MM.1S (cell line): ENCODE measurements at places on chromosomes 7 and 10.

DNA sequence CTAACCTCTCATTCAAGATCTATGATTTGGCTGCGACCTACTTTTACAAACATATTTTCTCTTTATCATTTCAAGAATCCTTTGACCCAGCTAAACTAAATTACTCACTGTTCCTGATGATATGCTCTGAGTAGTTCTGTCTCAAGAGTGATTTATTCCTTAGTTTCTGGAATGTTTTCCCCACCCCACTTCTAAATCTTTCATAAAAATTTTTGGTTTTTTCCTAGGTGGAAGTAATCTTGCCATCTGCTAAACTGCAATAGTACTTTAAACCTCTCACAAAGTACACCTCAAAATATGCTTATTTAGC, 170.8 kb downstream of the DNAJC1 start:
- no peak for DNase-seq

- peak; percentile 47 for DNase-seq
These were observed 1.4 kb downstream of the MXI1 start for GRCh38 chr10:110208614-110209453.

- DNase-seq = peak; percentile 58
These were observed 32.7 kb upstream of the FZD8 start for GRCh38 chr10:35674843-35675242.

- DNase-seq = no peak
These were observed 9.3 kb downstream of the TBATA start for GRCh38 chr10:70775679-70776454.

DNA sequence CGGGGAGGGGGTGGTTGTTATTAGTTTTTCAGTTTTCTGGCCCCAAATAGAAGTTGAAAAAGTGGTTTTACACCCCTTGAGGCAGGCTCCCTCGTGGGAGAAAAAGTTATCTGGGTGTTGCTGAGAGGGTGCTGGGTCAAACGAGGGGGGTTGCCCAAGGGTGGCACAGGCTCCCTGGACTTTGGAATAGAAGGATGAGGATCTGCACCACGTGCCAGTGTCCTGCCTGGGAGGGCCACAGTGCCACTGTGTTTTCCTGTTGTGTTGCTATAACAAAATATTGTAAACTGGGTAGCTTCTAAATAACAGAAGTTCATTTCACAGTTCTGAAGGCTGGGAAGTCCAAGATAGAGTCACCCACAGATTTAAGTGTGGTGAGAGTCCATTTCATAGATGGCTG, 181.9 kb downstream of the CXCL12 start:
- DNase-seq = no peak

DNA sequence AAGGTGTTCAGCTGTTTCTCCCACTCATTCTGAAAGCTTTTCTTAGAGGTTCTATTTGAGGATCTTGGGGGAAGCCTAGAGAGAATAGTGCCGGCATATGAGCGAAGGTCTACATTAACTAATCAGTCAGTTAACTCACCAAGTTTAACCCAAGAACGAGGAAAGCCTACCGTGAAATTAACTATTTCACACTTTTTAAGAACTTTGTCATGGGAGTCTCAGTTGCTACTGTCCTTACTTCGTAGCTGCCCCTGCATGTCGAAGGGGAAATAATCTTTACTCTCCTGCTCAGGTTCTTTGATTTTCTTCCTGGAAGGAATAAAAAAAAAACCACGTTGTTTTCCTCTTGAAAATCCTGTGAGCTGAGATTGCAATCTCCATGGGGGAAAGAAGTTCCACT, 115.1 kb downstream of the FRMD4A start:
- DNase-seq = no peak

- no peak for DNase-seq
These were observed 17.5 kb downstream of the ATP6V1F start for GRCh38 chr7:128879939-128880746.

GRCh38 chr7:3453398-3453797, 152.3 kb downstream of the SDK1 start:
- no peak for DNase-seq

DNA sequence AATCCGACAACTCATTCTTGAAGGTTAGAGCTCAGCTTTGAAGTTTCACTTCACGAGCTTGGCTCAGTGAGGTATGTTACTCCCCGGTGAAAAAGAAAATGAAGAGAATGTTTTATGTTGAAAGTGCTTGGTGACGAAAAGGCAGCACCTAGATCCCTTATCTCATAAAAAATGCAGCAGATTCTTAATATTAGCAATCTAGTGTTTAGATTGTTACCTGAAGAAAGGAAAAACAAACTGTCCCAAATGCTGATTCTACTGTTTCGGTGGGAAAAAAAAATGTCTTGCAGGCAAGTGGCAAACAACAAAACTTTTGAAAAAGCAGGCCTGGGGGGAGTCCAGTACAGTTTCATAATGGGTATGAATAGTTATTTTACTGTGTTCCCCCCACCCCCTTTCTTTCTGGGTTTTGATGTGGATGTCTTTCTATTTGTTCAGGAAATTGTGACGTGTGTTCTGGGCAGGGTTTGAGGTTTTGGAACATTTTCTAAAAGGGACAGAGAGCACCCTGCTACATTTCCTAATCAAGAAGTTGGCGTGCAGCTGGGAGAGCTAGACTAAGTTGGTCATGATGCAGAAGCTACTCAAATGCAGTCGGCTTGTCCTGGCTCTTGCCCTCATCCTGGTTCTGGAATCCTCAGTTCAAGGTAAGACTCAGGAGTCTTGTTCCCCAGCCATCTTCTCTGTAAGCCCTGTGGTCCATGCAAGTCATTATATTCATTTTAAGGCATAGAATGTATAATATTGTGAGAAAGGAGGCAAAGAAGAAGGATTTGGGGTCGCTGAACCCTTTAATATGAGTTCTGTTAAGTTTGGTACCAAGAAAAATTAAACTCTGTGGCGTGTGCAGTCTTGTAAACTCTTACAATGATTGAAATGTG, at the start of gene SRGN:
TSS of gene SRGN (plus strand) at position 514 of the 881 bp plus-strand sequence. CDS start at position 569, 55 bp downstream.
- peak; percentile 97 for DNase-seq
